ENCODE measurements at places on chromosomes 16 and 17.
A peak's percentile ranks its signal among the peaks of the same experiment; 100 is the strongest.

- no peak for DNase-seq
Measured at GRCh38 chr17:80960797-80961452, 30.7 kb upstream of the CHMP6 start.

DNA sequence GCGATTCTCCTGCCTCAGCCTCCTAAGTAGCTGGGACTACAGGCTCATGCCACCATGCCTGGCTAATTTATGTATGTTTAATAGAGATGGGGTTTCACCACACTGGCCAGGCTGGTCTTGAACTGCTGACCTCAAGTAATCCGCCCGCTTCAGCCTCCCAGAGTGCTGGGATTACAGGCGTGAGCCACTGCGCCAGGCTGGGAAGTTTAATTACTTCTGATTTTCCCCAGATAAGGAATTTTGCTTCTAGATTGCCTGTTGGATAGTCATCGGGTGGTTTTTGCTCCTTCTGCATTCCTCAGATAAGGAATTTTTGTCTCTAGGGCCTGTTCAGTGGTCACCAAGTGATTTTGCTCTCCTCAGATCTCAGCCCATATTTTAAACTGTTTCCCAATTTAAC lies 112.5 kb downstream of the MAP2K4 start:
- peak; percentile 30 for DNase-seq

DNA sequence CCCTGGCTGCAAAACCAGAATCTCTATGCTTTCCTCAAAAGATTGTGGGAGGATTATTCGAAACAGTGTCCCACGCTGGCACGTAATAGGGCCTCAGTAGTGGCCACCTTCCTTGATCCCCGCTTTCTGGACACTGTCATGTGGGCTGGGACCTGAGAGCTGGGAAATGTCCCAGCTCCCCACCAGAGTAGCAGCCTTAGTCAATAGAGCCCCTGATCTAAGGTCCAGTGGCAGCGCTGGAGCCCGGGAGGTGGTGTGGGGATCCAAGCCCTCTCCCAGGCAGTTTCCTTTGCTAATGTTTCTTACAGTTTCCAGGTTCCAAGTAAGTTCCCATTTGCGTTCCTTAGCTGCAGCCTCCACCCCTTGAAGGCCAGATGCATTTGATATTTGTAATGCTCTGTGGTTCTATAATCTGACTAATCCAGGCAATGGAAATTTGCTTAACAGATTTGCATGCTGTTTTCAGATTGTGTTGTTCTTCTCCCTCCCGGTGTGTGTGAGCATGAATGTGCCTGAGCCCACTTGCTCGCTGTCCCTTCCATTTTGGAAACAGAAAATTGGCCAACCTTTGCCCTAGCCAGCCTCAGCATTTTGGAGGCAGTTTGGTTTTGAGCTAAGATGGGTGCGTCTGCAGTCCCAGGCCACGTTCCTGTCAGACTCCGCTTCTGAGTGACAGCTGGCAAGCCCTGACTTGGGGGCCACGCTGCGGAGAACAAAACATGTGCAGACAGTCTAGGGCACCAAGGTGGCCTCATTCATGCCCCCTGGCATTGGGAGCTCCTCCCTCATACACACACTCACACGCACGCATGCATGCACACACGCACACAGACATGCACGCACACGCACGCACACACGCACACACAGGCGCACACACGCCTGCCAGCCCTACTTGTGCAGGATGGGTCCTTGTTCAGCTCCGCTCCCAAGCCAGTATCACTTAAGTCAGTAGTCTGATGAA lies 69.4 kb downstream of the CCDC182 start:
- DNase-seq: no peak

GRCh38 chr17:40506786-40507185 lies 5.4 kb upstream of the TNS4 start:
- no peak for DNase-seq

- DNase-seq: no peak
Measured at GRCh38 chr16:81369888-81370504, 55.2 kb downstream of the GAN start.

DNA sequence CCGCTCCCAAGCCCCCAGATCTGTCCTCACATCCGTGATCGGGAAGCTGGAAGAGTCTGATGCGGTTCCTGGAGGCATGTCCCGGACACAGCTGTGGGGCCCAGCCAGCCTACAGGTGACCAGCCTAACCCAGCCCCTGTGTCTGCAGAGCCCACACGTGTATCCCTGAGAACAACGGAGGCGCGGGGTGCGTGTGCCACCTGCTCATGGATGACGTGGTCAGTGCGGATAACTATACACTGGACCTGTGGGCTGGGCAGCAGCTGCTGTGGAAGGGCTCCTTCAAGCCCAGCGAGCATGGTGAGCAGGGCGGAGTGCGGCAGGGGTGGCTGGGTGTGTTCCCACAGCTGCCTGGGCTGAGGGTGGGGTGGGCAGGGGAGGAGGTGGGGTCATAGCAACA lies 30.9 kb downstream of the IL4R start:
- no peak for DNase-seq

GRCh38 chr17:59508999-59509625 lies 56.3 kb upstream of the DHX40 start:
- DNase-seq: no peak

DNA sequence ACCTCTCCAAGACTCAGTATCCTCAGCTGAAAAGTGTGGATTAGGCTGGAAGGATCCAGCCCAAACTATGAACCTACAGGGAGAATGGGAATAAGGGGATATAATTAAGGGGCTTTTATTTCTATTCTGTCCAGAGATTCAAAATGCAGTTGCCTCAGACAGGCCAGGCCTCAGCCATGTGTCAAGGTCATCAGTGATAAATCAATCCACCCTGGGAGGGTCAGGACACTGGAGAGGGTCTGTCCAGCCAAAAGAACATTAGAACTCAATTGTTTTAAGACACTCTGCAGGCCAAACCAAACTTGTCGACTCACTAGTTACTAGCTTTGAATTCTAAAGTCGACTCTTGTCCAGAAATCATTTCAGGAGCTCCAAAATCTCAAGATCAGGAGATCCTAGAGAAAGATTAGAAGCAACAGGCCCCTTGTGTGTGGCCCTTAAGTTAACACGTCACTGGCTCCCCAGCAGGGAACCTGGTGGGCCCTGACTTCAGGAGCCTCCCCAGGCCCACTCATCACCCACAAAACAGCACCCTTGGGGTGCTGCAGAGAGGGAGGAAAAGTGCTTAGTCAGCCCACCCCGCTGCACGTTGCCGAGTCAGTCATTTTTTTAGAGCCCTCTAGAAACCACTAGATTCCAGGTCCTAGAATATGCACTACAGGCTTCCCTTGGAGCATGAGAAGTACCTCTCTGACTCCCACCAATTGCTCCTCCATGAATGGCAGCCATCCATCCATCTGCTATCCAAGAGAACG lies 156.8 kb downstream of the XYLT1 start:
- no peak for DNase-seq

GRCh38 chr17:66469890-66470289 lies 167.5 kb downstream of the PRKCA start:
- DNase-seq: no peak

DNA sequence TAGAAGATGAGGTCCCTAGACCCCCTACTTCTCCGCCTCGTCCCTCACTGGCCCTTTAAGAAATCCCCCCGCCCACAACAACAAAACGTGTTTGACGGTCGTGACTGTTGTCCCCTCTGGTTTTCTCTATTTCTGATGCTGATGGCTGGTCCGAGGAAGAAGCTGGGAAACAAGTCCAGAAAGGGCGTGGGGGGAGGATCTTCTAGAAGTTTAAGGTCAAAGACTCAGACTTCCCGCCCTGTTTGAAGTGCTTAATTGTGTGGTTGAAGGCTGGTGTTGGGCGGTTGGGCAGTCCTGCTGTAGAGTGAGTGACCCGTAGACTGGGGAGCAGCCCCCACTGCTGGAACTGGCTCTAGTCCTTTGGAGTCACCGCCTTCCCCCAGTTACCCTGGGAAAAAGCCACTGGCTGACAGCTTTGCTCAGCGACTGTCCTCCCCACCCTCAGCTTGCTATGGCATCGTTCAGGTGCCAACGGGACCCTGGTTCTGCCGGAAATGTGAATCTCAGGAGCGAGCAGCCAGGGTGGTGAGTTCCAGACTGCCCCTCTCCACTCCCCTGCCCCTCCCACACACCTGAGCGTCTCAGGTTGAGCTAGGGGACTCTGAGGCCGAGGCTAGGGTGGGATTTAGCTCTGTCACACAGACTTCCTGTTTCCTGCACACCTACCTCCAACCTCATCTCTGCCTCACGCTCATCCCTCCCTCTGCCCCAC lies 1.6 kb downstream of the MLLT6 start:
- no peak for DNase-seq

DNA sequence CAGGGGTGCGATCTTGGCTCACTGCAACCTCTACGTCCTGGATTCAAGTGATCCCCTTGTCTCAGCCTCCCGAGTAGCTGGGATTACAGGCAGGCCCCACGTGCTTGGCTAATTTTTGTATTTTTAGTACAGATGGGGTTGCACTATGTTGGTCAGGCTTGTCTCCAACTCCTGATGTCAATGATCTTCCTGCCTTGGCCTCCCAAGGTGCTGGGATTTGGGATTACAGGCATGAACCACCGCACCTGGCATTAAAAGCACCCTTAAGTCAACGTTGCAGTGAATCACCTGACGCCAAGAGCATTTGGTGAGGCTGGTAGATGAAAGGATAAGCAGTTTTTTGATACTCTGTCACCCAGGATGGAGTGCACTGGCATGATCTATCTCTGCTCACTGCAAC lies 59.0 kb downstream of the NDE1 start:
- DNase-seq: no peak

DNA sequence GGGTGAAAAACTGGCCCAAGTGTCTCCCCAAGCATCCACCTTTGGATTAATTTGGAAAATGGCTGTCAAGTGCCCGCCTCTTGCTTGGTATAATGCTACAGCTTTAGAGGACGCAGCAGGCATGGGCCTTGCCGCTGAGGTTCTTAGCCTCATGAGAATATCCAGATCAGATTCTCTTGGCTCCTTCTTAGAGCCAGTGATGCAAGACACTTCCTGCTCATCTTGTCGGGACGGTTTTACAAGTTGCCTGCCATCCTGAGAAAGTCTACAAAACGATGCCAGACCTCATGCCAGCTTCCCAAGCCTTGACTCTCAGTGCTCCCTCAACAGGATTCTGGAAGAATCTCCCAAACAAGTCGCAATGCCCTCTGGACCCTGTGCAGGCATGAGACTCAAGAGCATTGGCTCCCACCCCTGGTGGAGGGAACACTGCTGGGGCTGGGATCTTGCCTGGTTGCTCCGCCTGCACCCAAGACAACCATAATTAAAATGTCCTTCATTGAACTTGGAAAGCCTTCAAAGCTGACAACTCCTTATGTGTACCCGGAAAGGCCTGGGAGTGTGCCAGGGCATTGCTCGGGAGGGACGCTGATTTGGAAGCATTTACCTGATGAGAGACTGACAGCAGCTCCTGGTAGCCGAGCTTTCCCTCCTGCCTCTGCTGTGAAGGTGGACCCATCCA lies 25.8 kb upstream of the STH start:
- DNase-seq: no peak

- DNase-seq: no peak
Measured at GRCh38 chr16:21101631-21102420, 48.8 kb downstream of the DNAH3 start.

GRCh38 chr16:88910284-88911135 lies 44.0 kb upstream of the PABPN1L start:
- DNase-seq: no peak

DNA sequence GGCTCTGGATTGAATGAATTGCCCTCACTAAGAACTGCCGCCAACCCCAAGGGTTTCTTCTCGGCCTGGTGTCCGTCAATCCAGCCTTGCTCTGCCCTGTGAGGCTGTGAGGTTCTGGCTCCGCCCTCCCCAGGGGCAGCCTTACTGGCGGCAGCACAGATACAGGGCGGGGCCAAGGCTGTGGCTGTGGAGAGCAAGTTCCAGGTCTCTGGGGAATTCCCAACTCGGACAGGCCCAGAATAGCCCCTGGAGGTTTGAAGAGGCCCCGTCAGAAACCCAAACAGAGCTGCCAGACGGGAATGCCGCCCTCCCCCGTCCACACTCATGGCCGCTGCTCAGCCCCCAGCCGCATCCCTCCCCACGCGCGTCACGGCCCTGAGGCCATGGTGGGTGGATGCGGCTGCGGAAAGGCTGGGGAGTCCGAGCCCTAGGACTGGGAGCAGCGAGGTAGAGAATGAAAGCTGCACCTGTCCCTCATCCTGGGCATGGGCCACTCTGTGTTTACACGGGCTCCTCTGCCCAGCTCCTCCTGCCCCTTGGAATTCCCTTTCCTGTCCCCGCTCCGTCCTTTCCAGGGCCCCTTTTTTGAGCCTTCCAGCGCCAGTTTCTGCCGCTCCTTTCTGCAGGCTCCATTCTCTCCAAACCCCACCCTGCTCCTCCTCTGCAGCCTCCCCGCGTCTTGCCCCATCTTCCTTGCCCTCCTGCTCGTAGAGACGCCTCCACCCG lies 660 bp upstream of the PRRT2 start:
- no peak for DNase-seq

DNA sequence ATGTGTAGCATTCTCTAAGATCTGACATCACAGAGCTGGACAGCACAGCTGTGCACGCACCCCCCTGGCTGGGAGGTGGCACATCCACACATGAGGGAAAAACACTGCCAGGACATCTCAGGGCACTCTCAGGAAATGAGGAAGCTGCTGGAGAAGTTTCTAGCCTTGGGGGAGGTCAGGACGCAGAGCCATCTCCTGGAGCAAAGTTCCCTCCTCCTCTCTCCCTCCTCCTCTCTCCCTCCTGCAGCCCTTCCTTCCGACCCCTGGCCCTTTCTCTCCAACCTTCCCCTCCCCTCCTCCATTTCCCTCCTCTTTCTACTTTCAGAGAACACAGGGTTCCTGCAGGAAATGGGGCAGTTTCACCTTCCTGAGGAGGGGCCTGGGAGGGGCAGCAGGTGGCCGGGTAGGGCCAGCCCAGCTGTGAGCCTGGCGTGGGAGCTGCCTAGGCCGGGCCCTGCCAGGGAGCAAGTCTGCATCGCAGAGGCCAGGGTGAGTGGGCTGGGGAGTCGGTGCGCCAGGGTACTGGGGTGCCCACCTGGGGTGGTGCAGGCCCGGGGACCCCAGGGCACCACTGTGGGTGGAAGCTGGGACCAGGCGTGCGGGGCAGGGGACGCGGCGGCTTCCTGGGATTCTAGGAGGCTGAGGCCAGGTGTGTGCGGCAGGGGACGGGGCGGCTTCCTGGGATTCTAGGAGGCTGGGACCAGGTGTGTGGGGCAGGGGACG lies at the start of gene DPEP1:
TSS of gene DPEP1 (plus strand) at position 412 of the 723 bp plus-strand sequence. CDS start 16,769 bp downstream, outside the sequence.
- DNase-seq: no peak
